ENCODE measurements at places on chromosomes 11 and 22.

DNA sequence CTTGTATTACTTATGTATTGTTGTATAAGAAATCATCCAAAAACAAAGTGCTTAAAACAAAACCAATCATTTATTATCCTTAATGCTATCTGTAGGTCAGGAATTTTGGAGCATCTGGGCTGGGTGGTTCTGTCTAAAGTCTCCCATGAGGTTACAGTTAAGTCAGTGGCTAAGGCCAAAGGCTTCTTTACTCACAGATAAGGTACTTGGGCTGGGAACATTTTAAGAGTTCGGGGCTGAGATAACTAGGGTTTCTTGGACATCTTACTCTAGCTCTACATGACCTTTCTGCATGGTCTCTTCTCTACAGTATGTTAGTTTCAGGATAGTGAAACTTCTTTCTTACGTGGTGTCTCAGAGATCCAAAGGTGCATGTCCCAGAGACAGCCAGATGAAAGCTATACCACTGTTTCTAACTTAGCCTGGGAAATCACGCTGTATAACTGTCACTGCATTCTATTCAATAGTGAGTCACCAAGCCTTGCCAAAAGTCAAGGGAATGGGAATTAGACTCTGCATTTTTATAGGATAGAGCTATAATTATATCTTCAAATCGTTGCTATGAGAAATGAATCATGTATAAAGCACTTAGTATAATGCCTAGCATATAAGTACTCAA is 29.6 kb downstream of the SOX6 start:
- H3K27ac ChIP-seq: no peak overlapping the region
- no peak overlapping the region for H3K4me3 ChIP-seq
- DNase-seq: no peak
- no peaks in the 10 kb centered on the region for H3K36me3 ChIP-seq
- H3K27me3 ChIP-seq: no peaks in the 10 kb centered on the region

- peaks cover 4% of the 10 kb centered on the region for H3K4me1 ChIP-seq
- no peaks in the 10 kb centered on the region for H3K36me3 ChIP-seq
- no peaks in the 10 kb centered on the region for H3K27me3 ChIP-seq
Measured at GRCh38 chr11:64970731-64971151, 1.2 kb downstream of the MAJIN start.

DNA sequence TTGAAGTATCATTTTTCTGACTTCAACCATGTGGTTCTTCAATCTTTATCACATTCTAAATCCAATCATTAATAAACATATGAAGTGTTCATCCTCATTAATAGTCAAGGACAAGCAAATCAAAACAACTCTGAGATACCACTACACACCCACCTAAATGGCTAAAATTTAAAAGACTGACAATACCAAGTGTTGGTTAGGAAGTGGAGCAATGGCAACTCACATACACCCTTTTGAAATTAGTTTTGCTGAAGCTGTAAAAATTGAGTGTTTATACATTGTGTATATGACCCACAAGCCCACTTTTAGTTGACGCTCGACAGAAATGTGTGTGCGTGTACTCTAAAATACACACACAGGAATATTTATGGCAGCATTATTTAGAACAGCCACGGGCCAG is 36.7 kb upstream of the LMO2 start:
- no peaks in the 10 kb centered on the region for H3K36me3 ChIP-seq
- no peak for DNase-seq
- H3K4me3 ChIP-seq: no peak overlapping the region
- no peak overlapping the region for H3K27ac ChIP-seq

DNA sequence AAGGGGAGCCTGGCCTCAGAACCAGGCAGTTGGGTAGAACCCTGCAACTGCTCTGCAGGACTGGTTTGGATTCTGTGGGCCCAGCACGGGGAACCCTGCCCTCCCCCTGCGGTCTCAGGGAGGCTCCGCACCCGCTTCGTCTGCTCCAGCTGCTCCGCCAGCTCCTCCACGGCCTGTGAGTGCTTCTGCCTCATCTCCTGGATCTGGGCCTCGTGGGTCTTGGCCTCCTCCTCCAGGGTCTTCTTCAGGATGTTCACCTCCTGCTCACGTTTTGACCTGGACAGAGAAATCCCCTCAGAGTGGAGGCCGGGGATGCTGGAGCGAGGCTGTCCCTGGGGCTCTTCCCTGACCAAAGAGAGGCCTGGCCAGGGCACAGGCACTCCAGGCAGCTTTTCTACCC is 41.9 kb downstream of the APOL1 start:
- peaks cover 86% of the 10 kb centered on the region for H3K36me3 ChIP-seq
- DNase-seq: no peak
- no peak overlapping the region for H3K4me3 ChIP-seq
- no peaks in the 10 kb centered on the region for H3K27me3 ChIP-seq

DNA sequence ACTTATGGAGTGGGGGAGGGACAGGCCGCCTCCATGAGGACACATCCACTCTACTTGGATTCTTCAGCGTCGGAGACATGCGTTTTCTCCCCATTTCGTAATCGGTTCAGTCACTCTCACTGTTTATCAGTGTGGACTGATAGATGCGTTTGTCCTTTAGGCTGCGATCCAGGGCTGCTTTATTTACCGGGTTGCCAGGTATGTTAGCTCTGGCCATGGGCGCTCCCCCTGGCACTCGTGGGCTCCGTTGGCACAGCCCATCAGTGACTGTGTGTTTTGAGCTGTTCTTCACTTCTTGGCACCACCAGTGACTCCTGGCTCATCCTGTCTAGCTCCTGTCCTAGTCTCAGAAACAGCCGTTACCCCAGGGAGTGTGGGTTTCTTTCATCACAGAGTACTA is 1203.3 kb downstream of the BRD1 start:
- DNase-seq: no peak
- no peak overlapping the region for H3K4me3 ChIP-seq
- no peaks in the 10 kb centered on the region for H3K4me1 ChIP-seq
- H3K27me3 ChIP-seq: no peaks in the 10 kb centered on the region
- no peaks in the 10 kb centered on the region for H3K36me3 ChIP-seq
- no peak overlapping the region for H3K27ac ChIP-seq

DNA sequence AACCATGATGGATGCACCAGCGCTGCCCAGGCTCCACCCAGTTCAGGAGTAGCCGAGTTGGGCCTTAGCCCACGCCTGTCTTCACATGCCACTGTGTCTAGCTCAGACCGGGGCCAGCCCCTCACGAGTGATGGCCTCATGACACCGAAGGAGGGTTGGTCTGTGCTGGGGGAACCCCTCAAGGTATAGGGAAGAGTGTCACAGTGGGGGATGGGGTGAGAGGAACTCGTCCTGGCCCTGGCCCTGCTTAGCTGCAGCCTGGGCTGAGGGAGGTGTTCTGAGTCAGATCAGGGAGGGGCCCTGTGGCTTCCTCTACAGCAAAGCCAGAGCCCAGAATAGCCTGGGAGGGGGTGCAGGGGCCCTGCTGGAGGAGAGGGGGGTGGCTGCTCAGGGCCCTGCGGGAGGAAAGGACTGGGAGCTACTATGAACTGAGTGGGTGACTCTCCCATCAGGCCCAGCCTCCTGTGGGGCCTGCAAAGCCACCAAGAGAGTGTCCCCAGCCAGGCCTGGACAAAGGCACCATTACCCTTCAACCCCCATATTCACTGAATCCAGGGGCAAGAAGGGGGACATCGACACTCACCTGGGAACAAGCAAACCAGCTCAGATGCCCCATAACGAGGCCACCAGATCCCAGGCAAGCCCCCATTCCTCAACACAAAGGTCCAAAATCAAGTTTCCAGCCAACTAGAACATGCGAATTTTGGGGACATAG is 41.2 kb downstream of the IGLL5 start:
- H3K36me3 ChIP-seq: no peaks in the 10 kb centered on the region
- H3K4me1 ChIP-seq: no peaks in the 10 kb centered on the region
- no peak overlapping the region for H3K4me3 ChIP-seq
- no peak overlapping the region for H3K27ac ChIP-seq

- H3K4me3 ChIP-seq: no peak overlapping the region
- H3K27me3 ChIP-seq: no peaks in the 10 kb centered on the region
- no peak overlapping the region for H3K27ac ChIP-seq
- H3K36me3 ChIP-seq: no peaks in the 10 kb centered on the region
- H3K4me1 ChIP-seq: no peaks in the 10 kb centered on the region
Measured at GRCh38 chr11:102886999-102887398, 12.2 kb upstream of the MMP12 start.

DNA sequence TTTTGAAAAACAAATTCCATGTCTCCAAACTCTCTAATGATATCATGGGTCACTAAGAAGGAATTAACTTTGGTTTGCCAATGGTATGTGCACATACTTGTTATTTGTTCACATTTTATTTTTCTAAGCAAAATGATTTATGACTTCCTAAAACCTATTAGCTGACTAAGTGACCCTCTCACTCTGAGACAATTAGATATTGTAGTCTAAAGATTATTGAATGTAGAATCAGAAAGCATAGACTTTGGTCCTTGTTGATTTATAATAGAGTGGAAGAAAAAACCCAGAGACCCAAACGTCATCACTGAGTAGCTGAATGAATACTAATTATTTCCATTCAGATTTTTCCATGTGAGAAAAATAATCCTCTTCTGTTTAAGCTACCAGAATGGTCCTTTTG is 243.5 kb upstream of the ANO3 start:
- H3K4me1 ChIP-seq: no peaks in the 10 kb centered on the region
- H3K27me3 ChIP-seq: no peaks in the 10 kb centered on the region
- H3K4me3 ChIP-seq: no peak overlapping the region
- no peak for DNase-seq
- no peak overlapping the region for H3K27ac ChIP-seq
- H3K36me3 ChIP-seq: no peaks in the 10 kb centered on the region

GRCh38 chr11:123742031-123742723 is 717 bp upstream of the ZNF202 start:
- H3K4me3 ChIP-seq: peak overlapping the region; percentile 90
- peak overlapping the region; percentile 87 for H3K27ac ChIP-seq
- no peaks in the 10 kb centered on the region for H3K27me3 ChIP-seq

- H3K36me3 ChIP-seq: no peaks in the 10 kb centered on the region
- no peak overlapping the region for H3K27ac ChIP-seq
- no peak overlapping the region for H3K4me3 ChIP-seq
Measured at GRCh38 chr11:128282053-128282452, 305.3 kb downstream of the ETS1 start.

DNA sequence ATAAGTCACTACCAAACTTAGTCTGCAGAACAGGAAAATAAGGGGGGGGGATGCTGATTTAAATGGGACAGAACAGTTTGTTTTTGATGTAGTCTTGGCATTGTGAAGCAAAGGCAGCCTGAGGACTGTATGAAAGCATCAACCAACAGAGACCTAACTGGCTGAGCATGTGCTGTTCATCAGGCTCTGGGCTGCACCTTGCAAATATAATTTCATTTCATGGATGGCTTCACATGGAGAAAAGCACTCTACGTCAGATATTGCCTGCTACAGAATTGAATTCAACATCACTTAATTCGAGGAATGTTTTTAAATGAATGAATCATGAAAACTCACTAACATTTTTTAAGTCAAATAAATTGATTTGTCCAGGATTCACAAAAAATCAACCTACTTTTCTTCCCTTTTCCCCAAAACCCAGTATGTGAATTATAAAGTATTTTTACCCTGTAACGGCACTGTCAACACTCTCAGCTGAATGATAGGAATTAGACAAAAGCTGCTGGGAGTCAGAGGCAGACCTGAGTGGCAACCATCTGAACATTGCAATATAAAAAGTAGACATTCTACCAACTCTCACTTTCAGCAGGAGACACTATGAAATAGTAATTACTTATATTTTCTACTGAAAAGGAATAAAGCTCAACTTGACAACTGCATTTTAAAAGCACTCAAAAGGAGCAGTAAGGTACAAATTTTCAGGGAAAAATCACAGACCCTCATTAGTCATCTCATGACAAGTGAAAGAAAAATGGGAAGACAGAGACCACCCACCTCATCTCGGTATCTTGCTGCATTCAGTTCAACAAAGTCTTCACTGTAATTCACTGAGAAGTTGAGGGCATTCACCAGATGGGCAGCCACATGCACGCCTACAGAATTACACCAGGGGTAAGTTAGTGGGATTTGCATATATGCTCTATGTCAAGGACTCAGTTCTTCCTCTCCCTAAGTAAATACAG is 47.5 kb downstream of the NOX4 start:
- H3K4me1 ChIP-seq: no peaks in the 10 kb centered on the region
- no peak overlapping the region for H3K4me3 ChIP-seq
- H3K27ac ChIP-seq: peak overlapping the region; percentile 48
- H3K27me3 ChIP-seq: no peaks in the 10 kb centered on the region
- no peak for DNase-seq

- DNase-seq: no peak
- H3K4me1 ChIP-seq: no peaks in the 10 kb centered on the region
- no peaks in the 10 kb centered on the region for H3K36me3 ChIP-seq
- H3K27ac ChIP-seq: no peak overlapping the region
Measured at GRCh38 chr11:36062796-36063365, 119.0 kb downstream of the LDLRAD3 start.

DNA sequence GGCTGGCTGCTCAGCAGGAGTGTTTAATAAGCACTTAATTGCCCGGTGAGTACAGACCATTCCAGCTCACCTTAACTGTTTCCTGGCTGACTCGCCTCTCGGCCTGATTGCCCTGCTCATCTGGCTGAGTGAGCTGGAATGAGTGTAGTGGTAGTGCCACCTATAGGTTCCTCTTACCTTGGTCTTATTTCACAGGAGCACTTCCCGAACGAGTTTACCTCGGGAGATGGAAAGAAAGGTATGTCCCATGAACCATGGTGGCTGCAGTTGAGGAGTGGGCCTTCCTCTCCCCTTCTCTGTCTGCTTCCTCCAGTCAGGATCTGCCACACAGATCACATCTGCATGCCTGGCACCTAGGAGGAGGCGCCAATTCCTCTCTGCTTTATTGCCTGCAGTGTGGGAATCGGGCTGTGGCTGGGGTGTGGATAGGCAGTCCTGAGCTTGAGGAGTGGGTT is 26.7 kb downstream of the UPB1 start:
- H3K27me3 ChIP-seq: no peaks in the 10 kb centered on the region
- no peak for DNase-seq
- no peaks in the 10 kb centered on the region for H3K4me1 ChIP-seq
- H3K36me3 ChIP-seq: no peaks in the 10 kb centered on the region
- no peak overlapping the region for H3K27ac ChIP-seq

- H3K4me3 ChIP-seq: no peak within 1 kb of the TSS
- no peaks in the 10 kb centered on the region for H3K36me3 ChIP-seq
- no peaks in the 10 kb centered on the region for H3K4me1 ChIP-seq
- H3K27ac ChIP-seq: no peak within 1 kb of the TSS
- DNase-seq: no peak
- peaks cover 5% of the 10 kb centered on the region for H3K27me3 ChIP-seq
Measured at GRCh38 chr11:3218483-3219280, at the start of gene MRGPRG. Gene MRGPRG (minus strand): TSS chr11:3218813. CDS start chr11:3218813, 0 bp downstream.

GRCh38 chr11:125910226-125910849 is 6.0 kb downstream of the DDX25 start:
- H3K27me3 ChIP-seq: no peaks in the 10 kb centered on the region
- no peaks in the 10 kb centered on the region for H3K4me1 ChIP-seq
- DNase-seq: no peak
- no peak overlapping the region for H3K27ac ChIP-seq
- no peaks in the 10 kb centered on the region for H3K36me3 ChIP-seq

DNA sequence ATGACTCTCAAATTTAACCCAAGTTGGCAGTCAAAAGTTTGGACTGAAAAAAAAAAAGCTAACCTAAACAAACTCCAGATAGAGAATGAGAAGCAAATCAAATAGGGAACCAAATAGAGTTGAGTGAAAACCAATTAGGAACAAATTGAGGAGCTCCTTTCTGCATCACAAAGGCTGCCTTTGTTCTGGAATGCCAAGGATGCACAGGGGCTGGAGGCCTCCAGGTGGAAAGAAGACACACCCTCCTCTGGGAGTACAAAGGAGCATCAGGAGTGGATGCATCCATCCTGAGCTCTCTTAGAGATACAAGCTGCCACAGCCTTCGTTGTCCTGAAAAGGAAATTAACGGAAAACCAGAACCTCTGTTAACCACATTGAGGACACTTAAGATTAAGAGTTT is 73.3 kb downstream of the MRGPRX1 start:
- H3K4me1 ChIP-seq: no peaks in the 10 kb centered on the region
- H3K36me3 ChIP-seq: no peaks in the 10 kb centered on the region
- H3K27me3 ChIP-seq: no peaks in the 10 kb centered on the region
- no peak for DNase-seq
- H3K4me3 ChIP-seq: no peak overlapping the region

Data from ascending aorta (tissue), 2 donors.